Substantia nigra (tissue), 51 donors: ENCODE measurements at places on chromosomes 16 and 17.

DNA sequence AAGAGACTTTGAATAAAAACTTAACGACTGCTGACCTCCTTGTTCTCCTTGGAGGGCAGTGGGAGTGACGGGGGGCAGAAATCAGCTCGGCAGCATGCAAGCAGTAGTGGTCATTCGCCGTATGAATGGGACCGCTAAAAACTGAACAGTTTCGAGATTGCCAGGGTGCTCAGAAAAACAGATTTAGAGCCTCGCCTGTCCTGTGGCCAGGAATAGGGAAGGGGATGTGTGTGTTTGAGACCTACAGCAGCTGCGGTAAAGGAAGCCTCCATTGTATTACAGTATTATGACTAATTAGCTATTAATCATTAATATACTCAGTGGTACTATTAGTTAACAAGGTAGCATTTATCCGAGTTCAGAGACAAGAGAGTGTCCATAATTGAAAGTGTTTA lies 670 bp upstream of the ZNF652 start:
- DNase-seq: no peak

GRCh38 chr17:35906191-35906925 lies 24.2 kb downstream of the RDM1 start:
- no peak for DNase-seq

GRCh38 chr17:29102046-29102445 lies 59.1 kb downstream of the PIPOX start:
- no peak for DNase-seq

DNA sequence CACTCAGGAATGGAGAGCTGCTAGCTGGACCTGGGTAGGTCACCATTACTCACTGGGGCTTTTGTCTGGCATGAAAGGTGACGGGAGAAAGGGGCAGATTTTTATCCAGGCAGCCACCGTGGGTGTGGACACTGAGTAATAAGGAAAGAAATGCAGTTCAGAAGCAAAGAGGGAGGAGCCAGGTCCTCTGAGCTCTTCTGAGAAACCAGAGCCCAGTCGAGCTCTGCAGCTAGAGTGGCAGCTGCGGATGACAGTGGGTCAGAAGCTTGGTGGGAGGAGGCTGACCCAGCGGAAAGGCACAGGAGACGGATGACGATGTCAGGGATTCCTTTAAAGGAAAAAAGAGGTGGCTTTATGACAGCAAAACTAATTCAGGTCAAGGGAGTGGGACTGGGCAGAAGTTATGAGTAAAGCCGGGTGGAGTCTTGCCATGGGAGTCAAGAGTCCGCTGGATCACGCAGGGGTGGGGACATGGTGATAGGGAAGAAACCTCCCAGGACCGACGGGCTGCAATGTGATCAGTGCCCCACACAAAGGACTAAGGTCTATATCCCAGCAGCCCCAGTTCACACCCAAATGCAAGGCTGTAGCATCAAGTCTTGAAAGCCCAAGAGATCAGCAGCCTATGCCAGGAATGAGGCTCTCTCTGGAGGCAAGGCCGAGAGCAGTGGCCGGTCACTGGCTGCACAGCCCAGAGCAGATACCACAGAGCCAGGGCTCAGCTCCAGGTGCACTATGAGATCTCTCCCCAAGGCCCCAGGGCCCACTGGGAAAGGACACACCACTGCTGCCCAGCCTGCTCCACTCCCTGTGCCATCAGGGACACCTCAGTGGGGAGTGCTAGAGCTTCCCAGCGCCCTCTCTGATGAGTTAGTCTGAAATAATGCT lies 6.3 kb upstream of the MNT start:
- no peak for DNase-seq

- DNase-seq: no peak
Observed at GRCh38 chr16:15594711-15595320, 48.1 kb downstream of the MARF1 start.

DNA sequence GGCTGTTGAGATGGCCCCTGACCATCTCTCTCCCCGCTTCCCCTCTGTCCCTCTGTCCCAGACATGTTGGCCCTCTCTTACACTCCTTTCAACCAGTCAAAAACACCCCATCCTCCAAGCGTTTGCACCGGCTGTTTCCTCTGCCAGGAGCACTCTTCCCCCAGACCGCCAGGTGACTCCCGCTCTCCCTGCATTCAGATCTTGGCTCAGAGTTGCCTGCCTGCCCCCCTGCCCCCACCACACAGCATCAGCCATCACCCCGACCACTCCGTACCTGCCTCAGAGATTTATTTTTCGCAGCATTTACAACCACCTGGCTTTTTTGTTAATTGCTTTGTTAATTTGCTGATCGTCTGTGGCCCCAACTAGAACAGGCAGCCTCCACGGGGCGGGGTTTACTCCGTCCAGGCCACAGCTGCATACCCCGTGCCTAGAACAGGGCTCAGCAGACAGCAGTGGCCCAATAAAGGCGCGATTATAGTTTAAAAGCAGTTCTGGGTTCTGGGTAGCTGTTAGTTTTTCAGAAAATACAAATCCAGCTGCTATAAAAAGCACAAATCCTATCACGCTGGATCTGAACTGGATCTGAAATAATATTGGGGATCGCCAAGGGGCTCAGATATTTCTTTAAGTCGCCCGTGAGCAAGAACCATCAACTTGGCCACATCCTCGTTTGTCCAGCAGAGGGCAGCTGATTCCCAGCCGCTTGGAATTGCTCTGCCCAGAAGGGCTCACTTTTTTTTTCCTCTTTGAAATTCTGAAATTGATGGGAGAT lies 173.6 kb downstream of the IRF8 start:
- peak; percentile 0 for DNase-seq

GRCh38 chr16:11805556-11805955 lies 8.5 kb upstream of the ZC3H7A start:
- no peak for DNase-seq

- DNase-seq: no peak
Observed at GRCh38 chr17:17030515-17031211, 11.6 kb upstream of the MPRIP start.

GRCh38 chr17:80177986-80178595 lies 8.3 kb downstream of the CARD14 start:
- no peak for DNase-seq

GRCh38 chr17:35080536-35080935 lies 17.0 kb upstream of the RFFL start:
- DNase-seq: no peak

DNA sequence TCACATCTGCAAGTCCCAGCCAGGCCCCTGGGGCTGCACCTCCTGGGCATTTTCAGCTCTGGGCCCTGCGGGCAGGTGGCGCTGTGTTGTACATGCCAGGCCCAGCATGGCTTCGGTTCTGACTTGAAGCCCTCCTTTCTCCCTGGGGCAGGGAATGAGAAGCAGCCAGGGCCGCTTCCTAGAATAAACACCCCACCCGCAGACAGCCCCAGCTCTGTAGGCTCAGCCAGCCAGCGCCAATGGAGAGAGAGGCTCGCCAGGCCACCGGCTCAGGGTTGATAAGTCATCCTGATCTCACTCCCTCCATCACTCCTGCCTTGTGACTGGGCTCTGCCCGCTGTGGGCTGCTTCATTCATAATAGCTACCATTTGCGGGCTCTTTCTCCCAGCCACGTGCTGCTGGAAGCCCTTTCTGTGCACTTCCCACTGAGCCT lies 6.0 kb upstream of the GLIS2 start:
- peak; percentile 17 for DNase-seq

GRCh38 chr16:75108792-75109731 lies 7.5 kb downstream of the LDHD start:
- DNase-seq: peak; percentile 65

DNA sequence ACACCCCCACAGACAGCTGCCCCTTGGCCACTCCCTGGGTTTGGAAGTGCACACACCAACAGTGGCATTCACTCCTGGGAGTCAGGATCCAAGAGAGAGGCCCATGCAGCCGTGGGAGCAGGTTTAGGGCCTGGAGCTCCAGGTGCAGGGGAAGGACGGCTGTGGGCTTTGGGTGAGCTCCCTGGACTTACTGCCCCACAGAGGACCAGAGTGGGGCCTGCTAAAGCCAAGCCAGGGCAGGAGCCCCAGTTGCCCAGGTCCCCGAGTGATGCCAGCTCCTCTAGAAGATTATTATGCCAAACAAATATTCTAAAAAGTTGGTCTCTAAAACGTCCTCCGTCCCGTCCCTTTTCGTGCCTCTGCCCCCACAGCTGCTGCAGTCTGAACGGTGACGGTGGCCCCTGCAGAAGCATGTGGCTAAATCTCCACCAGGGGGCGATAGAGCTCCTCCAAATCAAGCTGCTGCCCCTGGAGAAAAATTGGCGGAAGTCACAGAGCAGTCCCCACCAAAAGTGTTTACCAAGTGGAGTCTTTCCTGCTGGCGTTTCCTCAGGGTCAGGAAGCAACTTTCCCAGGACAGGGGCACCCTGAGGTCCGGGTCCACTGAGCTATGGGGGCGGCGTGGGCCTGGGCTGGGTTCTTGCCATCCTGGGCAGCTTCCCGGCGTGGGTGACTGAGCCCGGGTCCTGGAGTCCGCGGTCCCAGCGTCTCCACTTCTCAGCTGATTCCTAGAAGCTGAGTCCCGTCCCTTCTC lies 4.2 kb downstream of the ARMC7 start:
- DNase-seq: peak; percentile 83

GRCh38 chr17:62852195-62852594 lies 44.1 kb upstream of the MARCHF10 start:
- no peak for DNase-seq

DNA sequence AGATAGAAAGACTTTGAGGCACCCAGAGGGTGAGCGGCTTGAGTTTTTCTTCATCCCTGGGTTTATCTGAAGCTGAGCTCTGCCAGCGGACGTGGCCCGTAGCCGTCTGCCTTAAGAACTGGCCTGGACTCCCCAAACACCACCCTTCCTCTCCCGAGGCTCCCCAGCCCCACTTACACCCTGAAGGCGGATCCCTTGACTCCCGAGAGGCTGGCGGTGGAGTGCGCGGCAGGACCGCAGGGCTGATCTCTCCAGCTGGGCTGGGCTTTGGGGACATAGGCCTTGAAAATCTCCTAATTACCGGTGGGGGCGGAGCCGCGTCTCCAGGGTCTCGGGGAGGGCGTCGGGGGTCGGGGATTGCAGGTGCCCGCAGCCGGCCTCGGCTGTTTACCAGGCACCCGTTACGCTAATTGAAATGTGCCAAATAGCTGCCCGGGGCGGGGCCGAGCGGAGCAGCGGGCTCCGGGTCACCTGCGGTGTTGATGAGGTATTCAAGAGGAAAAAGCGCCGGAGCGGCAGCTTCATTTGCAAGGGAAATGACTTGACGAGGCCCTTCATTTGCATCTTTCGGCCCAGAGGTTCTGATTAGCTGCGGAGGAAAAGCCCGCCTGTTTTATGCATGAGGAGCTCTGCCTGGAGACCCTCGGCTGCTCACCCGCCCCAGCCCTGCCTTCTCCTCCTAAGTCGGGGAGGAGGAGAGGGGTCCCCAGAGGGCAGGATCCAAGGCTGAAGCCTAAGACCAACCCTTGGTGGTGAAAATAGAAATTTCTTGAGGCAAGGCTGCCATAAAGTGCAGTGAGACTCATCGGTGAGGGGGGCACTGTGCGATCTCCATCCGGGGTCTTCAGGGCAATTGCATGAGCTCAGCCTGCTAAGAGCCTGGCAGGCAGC lies 100.7 kb downstream of the MGAT5B start:
- DNase-seq: no peak

DNA sequence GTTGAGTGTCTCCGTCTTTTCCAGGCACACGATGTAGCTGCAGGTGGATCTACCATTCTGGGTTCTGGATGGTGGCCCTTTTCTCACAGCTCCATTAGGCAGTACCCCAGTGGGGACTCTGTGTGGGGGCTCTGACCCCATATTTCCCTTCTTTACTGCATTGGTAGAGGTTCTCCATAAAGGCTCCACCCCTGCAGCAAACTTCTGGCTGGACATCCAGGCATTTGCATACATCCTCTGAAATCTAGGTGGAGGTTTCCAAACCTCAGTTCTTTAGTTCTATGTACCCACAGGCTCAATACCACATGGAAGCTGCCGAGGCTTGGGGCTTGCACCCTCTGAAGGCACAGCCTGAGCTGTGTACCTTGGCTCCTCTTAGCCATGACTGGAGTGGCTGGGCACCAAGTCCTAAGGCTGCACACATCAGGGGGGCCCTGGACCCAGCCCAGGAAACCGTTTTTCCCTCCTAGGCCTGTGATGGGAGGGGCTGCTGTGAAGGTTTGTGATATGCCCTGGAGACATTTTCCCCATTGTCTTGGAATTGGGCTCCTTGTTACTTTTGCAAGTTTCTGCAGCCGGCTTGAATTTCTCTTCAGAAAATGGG lies 14.0 kb downstream of the ABCC1 start:
- no peak for DNase-seq
